PC-3 (cell line): ENCODE measurements at places on chromosomes 1 and 21. TPM values are rescaled to one million over a fixed set of nuclear protein-coding genes. Genes with fewer than 3 reads are reported as not detected.

Gene KRTAP12-2
- total RNA-seq = not detected in 2 replicates

Gene CASZ1
- 12.8 and 21.4 TPM in 2 replicates for total RNA-seq

Gene PRRX1
- total RNA-seq = not detected in 2 replicates

Gene KRTAP21-2
- total RNA-seq = not detected in 2 replicates

Gene SDHB
- 283 and 336 TPM in 2 replicates for total RNA-seq

Gene TDRD10
- total RNA-seq = not detected in 2 replicates

Gene CR1L
- not detected in 2 replicates for total RNA-seq

Gene LCE1B
- not detected in 2 replicates for total RNA-seq

Gene LRRC71
- total RNA-seq = 0.11 TPM in 1 of 2 replicates, not detected in the other

Gene PTPRU
- total RNA-seq = 25.7 and 31.4 TPM in 2 replicates

Gene SPATA45
- not detected in 2 replicates for total RNA-seq

Gene MROH7
- total RNA-seq = not detected in 2 replicates

Gene SLC35F3
- 17.7 and 19.3 TPM in 2 replicates for total RNA-seq

Gene RAB3B
- total RNA-seq = 4.5 and 5.0 TPM in 2 replicates

Gene CADM3
- not detected in 2 replicates for total RNA-seq
